CD4-positive, alpha-beta memory T cell (primary cell): ENCODE measurements at places on chromosomes 5 and 9. TPM values are rescaled to one million over a fixed set of nuclear protein-coding genes. Genes with fewer than 3 reads are reported as not detected.
A peak's percentile ranks its signal among the peaks of the same experiment; 100 is the strongest.

GRCh38 chr5:132901730-132902129 lies 28.3 kb downstream of the LEAP2 start:
- DNase-seq: no peak

GRCh38 chr5:168360521-168361285 lies 69.3 kb downstream of the WWC1 start:
- DNase-seq: no peak

DNA sequence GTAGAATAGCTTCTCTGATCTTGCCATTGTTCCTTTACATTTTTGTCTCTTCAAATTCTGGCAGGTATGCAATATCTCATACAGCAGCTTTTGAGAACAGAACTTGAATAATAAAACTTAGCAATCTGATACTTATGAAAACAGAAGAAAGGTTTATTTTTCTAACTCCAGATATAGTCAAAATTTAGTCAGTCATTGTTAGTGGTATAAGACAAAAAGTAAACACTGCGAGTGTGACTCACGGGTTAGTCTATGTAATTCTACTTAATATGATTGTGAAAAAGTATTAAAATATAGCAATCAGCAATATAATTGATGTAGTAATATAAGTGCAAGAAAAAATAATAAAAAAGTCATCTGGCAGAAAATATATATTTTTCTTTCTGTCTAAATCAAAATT lies 910.4 kb downstream of the DNAH5 start:
- DNase-seq: no peak

DNA sequence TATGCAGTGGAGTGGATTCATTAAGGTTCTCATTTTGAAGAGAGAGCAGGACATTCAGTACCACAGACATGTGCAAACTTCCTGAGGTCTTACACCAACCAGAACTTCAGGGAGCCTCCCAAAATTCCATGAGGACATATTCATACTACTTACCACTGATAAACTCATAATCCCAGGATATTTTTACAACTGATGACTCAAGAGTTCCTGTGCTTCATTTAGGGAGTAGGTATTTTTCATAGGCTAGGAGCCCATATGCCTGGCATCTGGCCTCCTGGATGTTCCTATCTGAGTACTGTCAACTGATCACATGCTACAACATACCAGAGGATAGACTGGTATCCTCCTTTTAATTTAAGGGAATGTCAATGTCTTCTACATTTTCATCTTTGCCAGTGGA lies 578.0 kb downstream of the EFNA5 start:
- DNase-seq: no peak

- no peak for DNase-seq
These were observed 42.2 kb upstream of the ADAMTS2 start for GRCh38 chr5:179387151-179388110.

- no peak for DNase-seq
These were observed 153.6 kb downstream of the SNX18 start for GRCh38 chr5:54671111-54671531.

- peak; percentile 51 for DNase-seq
These were observed 32.7 kb upstream of the FSD1L start for GRCh38 chr9:105414947-105415661.

- peak; percentile 36 for DNase-seq
These were observed 353.7 kb downstream of the SLCO4C1 start for GRCh38 chr5:101942321-101942882.

DNA sequence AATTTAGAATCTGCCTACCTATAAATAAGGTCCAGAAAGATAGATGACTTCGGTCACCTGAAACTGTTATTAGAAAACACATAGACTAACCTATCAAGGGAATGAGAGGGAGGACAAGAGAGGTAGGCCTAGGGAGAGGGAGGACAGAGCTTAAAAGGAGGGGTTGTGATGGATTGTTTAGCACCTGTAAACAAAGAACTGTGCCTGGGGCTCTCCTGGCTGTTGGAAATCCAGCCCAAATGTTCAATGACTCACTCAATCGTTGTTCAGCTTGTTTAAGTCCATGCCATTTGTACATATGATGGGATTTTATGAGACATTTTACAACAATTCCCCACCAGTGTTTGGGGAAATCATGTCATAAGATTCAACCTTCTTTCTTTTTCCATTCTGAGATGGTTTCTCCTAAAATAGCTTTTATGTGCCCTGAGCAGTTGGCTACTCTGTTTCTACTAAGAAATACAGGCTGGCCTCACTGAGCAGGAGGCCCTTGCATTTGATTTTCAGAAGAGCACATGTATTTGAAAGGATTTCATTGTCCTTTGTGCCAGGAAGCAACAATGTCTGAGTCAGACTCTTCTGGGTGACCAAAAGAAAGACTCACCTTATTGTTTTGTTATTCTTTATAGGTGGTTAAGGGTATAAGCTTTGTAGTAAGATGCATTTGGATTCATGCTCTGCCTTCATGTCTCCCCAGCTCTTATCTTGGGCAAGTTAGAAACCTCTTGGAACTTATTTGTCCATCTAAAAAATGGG lies 48.2 kb upstream of the GPR151 start:
- no peak for DNase-seq

- DNase-seq: no peak
These were observed 75.6 kb downstream of the GAPVD1 start for GRCh38 chr9:125337236-125337635.

DNA sequence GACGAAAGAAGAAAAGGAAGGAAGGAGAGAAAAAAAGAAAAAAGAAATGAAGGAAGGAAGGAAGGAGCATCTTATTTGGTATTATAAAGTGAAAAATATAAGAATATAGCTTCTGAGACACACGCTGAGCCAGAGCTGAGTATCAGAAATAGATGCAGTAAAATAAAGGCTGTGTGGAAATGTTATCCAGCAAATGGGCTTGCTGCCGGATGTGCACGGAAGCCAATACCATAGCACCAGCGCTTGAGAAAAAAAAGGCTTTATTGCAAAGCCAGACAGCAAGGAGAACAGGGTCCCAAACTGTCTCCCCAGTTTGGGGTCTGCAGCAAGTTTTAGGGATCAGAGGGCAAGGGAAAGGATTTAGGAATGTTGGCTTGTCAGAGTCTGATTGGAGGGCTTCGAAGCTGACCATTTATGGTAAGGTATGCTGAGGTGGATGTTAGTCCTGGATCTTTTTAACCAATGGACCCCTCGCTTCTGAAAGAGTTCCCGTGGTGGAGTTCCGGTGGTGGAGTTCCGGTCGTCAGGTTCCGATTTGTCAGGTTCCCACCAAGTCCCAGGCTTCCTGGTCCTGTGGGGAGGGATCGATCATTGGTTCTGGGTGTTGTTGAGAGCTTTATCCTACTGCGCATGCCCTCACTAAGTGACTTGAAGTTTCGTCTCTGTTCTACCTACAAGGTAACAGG lies 70.4 kb downstream of the SFXN1 start:
- no peak for DNase-seq

GRCh38 chr9:120944434-120944843 lies 17.8 kb upstream of the TRAF1 start:
- no peak for DNase-seq

GRCh38 chr5:43947935-43948334 lies 345.0 kb downstream of the NNT start:
- no peak for DNase-seq

DNA sequence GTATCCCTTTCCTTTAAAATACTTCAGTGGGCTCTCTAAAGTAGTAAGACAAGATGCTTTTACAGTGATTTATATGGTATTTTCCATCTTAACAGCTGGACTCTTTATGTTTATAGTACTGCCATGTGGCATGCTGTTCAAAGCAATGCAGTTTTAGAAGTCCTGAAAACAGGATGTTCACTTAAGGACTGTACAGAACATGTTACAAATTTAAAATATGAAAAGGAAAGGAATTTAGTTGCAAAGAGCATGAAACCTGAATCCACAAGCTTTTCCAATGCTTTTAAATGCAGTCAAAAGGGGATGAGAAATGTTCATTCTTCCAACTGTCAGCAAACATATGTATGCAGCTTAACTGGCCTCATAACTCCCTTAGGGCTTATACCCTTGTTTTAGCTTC lies 580.2 kb downstream of the EFNA5 start:
- DNase-seq: no peak

DNA sequence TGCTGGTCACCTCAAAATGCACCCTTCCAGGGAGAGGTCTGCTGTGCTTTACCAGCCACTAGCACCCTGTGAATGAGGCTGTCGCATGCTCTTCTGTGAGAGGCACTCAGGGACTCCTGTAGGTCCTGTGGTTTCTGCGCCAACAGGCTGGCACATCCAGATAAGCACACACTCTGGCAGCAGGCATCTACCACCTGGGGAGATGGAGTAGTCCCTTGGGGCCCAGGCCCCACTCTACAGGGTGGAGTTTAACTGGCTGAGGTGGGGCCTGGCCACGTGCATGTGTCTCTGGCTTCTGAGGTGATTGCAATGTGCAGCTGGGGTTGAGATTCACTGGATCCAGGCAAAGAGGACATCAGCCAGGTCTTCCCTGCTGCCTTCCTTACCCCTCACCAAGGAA lies 32.3 kb downstream of the TMEM174 start:
- no peak for DNase-seq

DNA sequence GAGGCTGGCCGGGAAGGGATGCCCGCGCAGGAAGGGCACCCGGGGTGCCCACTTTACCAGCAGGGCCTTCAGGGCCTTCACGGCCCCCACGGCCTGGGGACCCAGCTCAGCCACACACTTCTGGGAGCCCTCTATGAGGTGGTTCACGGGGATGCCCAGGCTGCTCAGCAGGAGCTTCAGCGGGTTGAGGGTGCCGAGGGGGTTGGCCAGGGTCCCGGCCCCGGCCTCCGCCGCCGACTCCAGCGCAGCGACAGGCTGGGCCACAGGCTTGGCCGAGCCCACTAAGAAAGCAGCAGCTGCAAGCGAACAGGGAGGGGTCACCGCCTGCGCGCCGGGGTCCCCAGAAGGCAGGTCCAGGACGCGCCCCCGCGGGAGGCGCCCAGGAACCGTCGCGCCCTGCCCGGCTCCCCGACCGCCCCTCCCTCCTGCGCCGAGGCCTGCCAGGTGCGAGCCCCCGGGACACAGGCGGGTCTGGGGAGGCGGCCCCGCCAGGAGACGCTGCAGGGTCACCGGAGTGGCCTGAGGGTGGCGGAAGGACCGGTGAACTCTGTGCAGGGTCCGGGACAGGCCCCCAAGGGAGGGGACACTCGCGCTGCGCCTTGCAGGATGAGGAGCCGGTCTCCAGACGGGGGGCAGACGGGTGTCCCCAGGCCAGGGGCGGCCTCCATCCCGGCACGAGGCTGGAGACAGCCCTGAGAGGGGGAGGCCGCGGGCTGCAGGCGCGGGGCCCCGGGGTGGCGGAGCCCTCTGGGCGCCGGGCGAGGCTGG lies 572 bp downstream of the SCGB3A1 start:
- no peak for DNase-seq

DNA sequence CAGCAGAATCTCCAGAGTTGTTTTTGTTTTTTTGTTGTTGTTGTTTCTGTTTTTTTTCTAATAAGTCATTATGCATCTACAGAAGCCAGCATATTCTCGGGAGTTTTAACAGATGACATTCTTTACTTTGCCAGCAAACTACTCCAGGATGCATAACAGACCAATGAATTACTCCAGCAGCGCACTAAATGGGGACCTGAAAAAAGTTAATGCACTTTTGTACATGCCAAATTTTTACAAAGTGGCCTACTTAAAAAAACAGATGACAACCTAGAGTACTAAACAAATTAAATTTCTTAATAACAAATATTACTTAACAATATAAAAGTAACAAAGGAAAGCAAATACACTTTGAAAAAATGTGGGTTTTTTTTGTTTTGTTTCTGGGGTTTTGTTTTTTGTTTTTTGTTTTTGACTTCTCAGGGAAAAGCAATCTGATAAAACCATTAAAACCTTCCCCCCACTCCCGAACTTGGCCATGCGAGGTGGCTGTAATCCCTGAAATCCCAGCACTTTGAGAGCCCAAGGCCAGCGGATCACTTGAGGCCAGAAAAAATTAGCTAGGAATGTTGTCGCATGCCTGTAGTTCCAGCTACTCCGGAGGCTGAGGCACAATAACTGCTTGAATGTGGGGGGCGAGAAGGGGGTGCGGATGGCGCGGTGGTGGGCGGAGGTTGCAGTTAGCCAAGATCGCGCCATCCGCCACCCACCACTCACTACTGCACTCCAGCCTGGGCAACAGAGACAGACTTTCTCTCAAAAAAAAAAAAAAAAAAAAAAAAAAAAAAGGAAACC lies 352.4 kb downstream of the CETN3 start:
- DNase-seq: no peak

GRCh38 chr9:106528158-106528557 lies 334.8 kb upstream of the ZNF462 start:
- no peak for DNase-seq

DNA sequence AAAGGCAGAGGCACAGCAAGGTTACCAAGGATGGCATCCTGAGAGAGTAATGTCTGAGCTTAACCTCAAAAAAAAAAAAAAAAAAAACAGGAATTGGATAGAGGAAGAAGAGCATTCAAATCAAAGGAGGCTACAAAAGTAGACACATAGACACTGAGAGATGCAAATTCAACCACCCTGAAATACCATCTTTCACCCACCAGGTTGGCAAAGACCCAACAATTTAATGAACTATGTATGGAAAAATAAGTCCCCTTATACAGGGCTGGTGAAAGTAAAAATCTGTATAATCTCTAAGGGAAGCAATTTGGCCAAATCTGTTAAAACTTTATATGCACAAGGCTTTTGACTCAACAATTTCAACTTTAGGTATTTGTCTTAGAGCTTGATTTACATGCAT lies 4.9 kb downstream of the NADK2 start:
- no peak for DNase-seq

DNA sequence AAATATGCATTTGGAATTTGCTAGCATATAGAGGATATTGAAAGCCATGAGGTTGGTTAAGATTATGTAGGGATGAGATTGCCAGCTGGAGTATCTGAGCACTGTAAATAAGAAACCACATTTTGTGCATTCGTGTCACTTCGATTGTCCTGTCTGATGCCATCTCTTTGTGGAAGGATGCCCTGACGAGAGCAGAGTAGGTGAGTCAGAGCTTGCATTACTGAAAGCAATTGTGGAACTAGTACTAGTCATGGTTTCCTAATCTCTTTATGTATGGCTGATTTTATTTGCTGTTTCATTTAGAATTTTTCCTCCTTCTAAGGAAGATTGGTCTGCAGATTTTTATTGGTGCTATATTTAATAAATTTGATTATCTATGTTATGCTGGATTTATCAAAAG lies 14.5 kb upstream of the TAS2R1 start:
- DNase-seq: no peak

GRCh38 chr5:58934629-58935097 lies 351.8 kb downstream of the RAB3C start:
- no peak for DNase-seq

DNA sequence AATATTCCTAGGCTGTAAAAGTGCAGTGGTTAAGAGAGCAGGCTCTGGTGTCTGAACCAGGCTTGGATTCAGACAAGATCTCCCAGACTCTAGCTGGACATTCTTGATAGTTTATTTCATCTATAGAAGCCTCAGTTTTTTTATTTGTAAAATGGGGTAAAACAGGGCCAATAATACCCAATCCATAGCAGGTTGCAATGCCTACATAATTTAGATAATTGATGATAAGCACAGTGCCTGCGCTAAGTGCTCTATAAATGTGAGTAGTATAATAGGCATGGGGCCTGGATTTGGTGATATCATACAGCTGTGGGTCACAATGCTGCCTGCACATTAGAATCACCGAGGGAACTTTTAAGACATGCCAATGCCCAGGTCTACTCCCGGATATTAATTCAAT lies 603.5 kb downstream of the ISL1 start:
- DNase-seq: no peak

PDCD1LG2 gene
- polyA plus RNA-seq: 1.1 TPM

NXNL2 gene
- not detected for polyA plus RNA-seq

IL13 gene
- not detected for polyA plus RNA-seq

OR1N2 gene
- not detected for polyA plus RNA-seq

PCA3 gene
- not detected for polyA plus RNA-seq

GPRIN1 gene
- 0.37 TPM for polyA plus RNA-seq

CHSY3 gene
- not detected for polyA plus RNA-seq

SLC27A6 gene
- not detected for polyA plus RNA-seq

HRH2 gene
- polyA plus RNA-seq: 5.2 TPM

SHOC1 gene
- polyA plus RNA-seq: not detected
